ENCODE measurements at places on chromosomes 6 and 20.

DNA sequence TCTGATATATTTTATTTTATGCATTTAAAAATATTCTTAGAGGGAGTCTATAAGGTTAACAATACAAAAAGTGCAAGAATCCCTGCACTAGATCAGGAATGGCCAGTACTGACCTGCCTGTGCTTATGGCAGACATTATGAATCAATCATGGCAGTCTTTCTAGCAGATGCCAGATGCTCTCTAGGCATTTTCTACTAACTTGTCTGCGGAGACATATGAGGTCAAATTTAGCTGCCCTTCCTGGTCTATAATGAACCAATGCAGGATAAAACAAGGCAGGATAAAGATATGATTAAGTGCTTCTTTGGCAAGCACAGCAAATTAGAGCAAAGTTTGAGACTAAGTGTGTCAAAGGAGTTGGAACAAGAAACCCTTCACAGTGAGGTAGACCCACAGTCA lies 46.6 kb upstream of the RNF24 start:
- DNase-seq = no peak

GRCh38 chr6:20582586-20583443 lies 48.6 kb downstream of the CDKAL1 start:
- DNase-seq = no peak

- no peak for DNase-seq
Observed at GRCh38 chr6:147467886-147468285, 40.6 kb upstream of the SAMD5 start.

DNA sequence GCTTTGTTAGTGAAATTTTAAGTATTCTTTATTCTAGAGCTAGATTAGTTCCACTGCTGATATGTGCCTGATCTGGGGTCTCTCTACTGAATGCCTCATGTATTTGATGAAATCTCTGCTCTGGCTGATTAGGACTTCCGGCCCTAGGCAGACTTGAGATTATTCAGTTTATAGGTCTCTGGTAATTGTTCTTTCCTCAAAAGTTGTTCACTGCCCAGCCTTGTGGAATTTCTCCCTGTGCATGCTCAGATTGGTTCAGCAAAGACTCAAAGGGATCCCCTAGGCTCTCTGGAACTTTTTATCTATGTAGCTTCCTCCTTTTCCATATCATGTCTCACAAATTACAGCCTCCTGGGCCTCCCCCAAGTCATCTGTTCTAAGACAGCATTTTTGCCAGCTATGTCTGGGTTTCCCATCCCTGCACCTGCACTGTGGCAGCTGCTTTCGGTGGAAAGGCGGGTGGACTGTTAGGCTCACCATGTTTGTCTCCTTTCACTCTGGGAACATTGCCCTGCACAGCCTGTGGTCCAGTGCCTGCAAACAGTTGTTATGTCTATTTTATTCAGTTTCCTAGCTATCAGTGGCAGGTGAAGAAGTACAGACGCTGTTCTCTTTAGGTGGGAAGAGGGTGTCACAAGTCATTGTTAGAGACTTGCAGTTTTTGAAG lies 73.7 kb downstream of the RPP40 start:
- no peak for DNase-seq

DNA sequence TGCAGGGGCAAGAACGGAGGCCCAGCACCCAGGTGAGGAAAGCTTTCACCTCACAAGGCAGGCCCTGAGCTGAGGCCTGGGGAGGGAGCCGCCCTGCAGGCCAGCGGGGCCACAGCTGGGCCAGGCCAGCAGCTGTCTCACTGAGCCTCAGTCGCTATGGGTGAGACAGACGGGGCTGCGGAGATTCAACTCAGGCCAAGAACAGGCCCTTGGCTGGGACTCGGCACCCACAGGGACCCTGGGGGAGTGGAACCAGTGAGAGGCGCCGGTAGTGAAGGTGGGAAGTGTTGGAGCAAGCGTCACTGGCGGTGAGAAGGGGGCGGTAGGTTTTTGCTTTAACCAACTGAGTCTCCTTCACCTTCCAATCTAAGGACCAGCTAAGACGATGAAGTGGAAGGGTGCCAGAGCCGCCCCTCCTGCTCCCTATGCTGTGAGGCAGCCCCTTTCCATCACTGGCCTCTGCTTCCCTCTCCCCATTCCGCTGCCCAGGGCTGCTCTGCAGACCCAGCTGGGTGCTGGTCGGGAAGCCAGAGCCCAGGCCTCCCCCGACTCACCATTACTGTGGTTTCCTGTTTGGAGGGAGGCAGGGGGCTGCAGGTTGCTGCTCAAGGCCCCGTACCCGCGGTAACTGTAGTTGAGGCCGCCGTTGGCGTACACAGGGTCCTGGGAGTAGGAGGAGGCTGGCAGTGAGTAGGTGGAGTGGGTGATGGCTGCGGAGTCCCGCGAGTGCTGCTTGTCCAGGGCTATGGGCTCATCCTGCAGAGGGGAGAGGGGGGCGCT lies 93.7 kb downstream of the ASXL1 start:
- DNase-seq = no peak

- no peak for DNase-seq
Observed at GRCh38 chr6:38391626-38392579, 247.8 kb downstream of the BTBD9 start.

DNA sequence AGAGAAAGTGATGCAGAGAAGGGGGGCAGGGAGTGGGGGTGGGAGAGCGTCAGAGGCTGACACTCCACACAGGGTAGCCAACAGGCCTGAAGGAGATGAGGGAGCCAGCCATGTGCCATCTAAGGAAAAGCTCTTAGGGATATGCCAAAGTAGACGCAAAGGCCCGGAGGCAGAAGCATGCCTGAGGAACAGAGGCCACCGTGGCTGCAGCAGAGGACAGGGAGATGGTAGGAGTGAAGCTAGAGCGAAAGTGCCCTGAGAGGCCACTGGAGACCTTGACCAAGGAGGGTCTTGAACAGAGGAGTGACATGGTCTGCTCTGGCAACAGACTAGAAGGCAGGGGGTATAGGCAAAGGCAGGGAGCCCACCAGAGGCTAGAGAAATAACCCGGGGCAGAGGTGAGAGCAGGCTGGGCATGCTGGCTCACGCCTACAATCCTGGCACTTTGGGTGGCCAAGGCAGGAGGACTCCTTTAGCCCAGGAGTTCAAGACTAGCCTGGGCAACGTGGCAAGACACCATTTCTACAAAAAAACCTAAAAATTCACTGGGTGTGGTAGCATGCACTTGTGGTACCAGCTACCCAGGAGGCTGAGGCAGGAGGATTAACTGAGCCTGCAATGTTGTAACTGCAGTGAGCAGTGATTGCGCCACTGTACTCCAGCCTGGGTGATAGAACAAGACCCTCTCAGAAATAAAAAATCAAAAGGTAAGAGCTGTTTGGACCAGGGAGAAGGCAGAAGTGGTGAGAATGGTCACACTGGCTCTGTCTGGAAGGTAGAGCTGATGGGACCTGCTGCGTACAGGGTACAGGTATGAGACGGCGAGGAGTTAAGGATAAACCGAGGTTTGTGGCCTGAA lies 6.3 kb downstream of the RRBP1 start:
- DNase-seq = no peak

DNA sequence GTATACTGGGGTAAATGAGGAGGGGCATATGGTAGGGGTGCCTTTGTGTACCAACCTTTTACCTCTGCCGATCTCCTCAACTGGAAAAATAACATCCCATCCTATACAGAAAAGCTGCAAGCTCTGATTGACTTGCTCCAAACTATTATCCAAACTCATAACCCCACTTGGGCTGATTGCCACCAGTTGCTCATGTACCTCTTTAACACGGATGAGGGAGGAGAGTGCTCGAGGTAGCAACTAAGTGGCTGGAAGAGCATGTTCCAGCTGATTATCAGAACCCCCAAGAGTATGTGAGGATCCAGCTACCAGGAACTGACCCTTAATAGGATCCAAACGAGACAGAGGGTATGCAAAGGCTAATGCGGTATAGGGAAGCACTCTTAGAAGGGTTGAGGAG lies 299.6 kb downstream of the RNGTT start:
- no peak for DNase-seq

DNA sequence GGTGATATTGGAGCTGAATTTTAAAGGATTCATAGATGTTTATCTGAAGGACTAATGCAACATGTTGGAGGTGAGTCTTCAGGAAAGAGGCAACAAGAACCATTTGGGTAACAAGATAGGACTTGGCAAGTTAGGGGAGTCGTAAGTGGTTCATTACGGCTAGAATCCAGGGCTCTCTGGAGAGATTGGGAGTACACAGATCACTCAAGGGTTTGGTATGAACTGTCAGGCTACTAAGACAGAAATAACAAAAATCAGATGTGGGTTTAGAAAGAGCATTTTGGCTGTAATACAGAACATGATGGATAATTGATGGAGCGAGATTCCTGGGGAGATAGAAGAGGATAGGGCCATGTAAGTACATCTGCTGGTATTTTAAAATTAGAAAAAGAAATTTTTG lies 86.3 kb upstream of the ESR1 start:
- no peak for DNase-seq

- DNase-seq = no peak
Observed at GRCh38 chr20:56636716-56637115, 7.6 kb downstream of the TFAP2C start.

DNA sequence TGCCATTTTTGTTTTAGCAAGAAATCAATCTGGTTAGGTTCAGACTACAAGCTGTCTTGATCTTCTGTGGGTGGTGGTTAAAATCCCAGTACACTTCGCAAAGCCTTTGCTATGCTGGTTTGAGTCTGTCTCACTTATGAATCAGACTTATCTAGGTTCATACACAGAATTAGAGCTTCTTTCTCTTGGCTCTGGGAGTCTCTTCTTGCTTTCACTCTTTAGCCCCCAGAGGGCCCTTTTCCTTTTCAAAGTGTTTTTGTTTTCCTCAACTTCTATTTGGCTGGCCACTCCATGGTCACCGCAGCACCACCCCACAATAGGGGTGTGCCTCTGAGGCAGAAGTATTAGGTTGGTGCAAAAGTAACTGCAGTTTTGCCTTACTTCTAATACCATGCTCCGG lies 21.3 kb downstream of the ECI2 start:
- DNase-seq = no peak

DNA sequence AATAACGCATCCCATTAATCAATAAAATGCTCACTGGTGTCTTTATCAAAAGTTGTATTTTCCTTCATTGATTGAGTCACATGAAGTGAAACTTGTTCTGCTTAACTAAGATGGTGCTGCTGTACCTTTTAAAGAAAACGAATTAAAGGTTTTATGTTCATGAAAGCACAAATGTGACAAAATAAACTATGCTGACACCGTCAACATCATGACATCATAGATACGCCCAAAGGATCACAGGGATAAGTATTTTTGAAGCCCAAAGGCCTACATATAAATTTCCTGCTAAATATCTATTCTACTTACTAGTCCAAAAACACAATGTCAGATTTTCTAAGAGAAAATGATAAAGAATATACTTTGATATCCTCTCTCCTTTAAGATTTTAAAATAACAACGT lies 94.4 kb downstream of the FAM217A start:
- DNase-seq = no peak

DNA sequence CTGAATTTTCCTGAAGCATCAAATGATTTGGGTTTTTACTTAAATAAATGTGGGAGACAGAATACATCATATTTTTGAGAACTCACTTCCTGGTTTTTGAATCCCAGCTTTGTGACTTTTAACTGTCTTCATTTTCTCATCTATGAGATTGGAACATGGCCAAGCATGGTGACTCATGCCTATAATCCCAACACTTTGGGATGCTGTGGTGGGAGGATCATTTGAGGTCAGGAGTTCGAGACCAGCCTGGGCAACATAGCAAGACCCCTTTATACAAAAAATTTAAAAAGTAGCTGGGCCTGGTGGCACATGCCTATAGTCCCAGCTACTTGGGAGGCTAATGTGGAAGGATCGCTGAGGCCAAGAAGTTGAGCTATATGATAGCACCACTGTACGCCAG lies 122.3 kb downstream of the QKI start:
- DNase-seq = no peak

DNA sequence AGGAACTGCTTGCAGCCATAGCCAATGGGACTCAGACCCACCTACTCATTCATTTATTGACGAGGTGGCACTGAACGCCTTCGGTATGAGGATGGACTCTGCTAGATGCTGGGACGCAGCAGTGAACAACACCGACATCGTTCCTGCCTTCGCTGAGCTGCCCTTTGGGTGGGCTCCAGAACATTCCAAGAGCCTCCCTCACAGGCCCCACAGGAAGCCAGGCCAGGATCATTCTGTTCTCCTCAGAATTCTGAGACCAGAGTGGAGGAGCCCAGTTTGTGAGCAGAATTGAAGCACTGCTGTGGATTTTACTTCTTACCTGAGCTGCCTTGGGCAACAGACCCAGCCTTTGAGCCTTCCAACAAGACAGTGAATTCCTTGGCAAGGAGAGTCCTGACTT lies 82.1 kb downstream of the KCNB1 start:
- no peak for DNase-seq

GRCh38 chr6:148855744-148856143 lies 108.9 kb downstream of the UST start:
- DNase-seq = no peak

GRCh38 chr6:106520711-106521401 lies 108.4 kb downstream of the RTN4IP1 start:
- peak; percentile 83 for DNase-seq

DNA sequence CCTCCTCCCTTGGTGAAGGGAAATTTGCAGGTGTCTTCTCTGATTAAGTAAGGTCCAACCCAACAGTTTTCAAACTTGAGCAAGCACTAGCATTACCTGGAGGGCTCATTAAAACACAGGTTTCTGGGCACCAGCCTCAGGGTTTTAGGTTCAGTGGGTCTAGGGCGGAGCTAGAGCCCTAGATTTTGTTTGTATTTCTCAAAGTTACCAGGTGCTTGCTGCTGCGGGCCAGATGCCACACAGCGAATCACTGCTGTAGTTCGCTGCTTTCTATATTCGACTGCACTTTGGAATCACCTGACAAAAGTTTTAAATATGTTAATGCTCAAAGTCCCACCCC lies 869 bp downstream of the COL21A1 start:
- no peak for DNase-seq

GRCh38 chr20:63520504-63520933 lies at the start of gene PPDPF:
TSS of gene PPDPF (plus strand) at chr20:63520765. CDS start at chr20:63521309, 544 bp downstream.
- peak; percentile 79 for DNase-seq

GRCh38 chr20:14142964-14143627 lies 147.8 kb downstream of the MACROD2 start:
- DNase-seq = no peak

DNA sequence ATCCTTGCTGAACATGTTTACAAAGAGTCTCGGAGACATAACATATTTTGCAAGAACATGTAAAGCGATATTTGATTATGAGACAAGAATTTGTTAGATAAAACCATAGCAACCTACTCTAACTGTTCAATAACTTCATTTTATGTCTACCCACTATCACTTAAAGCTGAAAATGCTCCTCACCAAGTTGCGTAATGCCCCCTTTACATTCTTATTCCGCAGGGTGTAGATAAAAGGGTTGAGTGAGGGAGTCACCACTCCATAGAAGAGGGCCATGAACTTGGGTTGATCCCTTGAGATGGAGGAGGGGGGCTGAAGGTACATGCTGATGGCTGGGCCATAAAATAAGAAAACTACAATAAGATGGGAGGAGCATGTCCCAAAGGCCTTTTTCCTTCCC lies 29.9 kb downstream of the OR2J3 start:
- DNase-seq = no peak

DNA sequence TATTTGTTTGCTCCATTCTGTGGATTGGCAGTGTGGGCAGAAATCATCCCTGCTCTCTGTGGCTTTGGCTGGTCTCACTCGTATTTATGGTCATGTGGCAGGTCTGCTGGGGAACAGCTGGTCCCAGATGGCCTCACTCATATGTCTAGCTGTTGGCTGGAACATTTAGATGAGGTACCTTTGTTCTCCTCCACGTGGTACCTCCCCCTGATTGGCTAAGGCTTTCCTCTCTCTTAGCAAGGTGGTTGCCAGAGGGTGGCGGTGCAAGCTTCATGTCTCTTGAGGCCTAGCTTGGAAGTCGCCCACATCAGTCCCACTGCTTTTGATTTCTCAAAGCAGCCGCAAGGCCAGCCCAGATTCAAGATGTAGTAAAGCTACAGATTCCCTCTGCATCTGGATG lies 348.5 kb upstream of the BTBD3 start:
- DNase-seq = no peak

Data from activated naive CD4-positive, alpha-beta T cell treated with anti-CD3 and anti-CD28 coated beads, Interleukin-2, amount 50 U/mL, for 16 hours (primary cell).